CD8-positive, alpha-beta T cell (primary cell): ENCODE measurements at places on chromosomes 5 and 9.
A peak's percentile ranks its signal among the peaks of the same experiment; 100 is the strongest.

DNA sequence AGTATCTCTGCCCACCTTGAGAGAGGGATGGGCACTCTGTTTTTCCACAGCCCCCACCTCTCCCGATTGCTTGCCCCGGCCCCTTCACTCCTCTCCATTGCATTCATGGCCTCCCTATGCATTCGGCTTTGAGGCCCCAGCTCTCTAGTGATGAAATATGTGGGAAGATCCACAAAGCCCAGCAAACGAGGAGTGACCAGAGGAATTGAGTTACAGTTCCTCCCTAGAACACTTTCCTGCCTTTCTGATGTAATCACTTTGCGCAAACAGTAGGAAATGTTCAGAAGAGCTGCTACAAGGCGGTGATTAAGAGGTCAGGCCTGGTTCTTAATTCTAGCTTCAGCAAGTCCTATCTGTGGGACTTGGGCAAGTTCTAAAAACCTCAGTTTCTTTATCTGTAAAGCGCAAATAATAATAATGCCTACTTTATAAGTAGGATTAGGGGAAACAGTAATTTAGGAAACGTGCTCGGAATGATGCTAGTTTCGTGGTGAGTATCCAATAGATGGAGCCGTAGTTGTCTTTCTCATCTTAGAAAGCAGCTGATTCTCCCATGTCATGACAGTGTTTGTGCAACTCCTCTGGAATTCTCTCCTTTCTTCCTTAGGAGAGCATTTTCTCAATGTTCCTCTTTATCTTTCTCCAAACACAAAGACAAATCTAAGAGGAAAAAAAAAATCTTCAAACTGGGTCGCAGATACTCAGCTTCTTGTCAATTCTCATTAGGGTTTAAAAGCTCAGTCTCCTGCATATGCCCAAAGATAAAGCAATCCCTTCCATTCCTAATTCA is 99.5 kb upstream of the MSX2 start:
- DNase-seq: no peak

GRCh38 chr9:76373173-76373783 is 20.9 kb downstream of the RFK start:
- no peak for DNase-seq

- no peak for DNase-seq
Measured at GRCh38 chr5:150180241-150181026, 9.4 kb upstream of the SLC6A7 start.

DNA sequence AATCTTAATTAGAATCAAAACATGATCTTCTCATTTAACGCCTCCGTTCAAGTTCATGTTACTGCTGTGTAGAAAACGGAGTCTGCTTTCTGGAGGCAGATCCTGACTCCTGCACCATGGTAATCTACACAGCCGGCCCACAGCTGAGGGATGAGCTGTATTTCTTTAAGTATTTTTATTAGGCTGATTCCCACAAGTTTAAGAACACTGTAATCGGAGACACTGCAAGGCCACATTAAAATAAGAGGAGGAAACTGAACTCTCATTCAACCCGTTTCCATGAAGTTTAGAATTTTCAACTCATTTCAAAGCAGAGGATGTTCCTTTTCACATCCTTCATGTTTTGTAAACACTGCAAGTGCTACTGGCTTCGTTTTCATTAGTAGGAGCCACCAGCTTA is 372.2 kb downstream of the NFIB start:
- DNase-seq: no peak

DNA sequence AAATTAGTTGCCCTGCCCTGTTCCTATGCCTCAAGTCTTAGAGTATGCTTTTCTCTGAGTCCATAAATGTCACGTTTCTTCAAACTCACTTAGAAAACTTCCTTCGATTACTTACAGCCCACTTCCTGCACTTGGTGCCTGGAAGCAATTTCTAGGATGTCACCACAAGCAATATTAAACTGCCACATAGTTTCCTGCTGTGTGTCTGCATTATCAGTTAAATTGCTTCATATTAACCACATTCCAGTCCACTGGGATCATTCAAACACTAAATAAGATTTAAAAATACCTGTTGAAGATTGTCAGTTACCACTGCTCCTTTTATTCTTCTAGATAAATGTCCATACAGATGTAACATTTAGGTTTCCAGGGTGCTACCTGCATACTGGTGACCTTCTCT is 4.1 kb downstream of the DENND1A start:
- no peak for DNase-seq

DNA sequence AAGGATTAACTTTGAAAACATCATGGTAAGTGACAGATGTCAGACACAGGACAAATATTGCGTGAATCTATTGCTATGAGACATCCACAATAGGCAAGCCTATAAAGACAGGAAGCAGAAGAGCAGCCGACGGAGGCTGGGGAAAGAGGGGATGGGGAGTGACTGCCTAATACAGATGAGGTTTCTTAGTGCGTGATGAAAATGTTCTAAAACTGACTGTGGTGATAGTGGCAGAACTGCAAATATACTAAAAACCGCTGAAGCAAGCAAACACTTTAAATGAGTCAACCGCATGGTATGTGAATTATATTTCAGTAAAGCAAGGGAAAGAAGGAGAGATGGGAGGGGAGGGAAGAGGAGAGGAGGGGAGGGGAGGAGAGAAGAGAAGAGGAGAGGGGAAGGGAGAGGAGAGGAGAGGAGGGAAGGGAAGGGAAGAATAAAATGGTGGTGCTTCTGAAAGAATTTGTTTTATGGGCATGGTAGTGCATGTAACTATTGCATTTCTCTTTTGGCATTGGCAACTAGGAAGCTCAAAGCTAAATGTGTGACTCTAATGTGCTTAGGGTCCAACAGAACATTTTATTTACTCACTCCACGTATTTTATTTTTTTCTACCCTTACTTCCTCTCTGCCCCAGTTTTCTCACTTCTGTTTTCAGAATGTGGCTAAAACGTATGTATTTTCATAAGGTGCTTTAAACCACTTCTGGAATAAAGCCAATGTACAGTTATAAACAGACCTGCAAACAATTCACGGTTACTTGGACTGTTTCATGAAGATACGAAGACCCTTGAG is 21.3 kb downstream of the AKNA start:
- DNase-seq: peak; percentile 59
